ENCODE measurements at places on chromosomes 6 and 20.

- no peak for DNase-seq
Observed at GRCh38 chr6:96014846-96015517, 792 bp upstream of the FUT9 start.

- no peak for DNase-seq
Observed at GRCh38 chr6:122265755-122266154, 133.7 kb upstream of the HSF2 start.

- no peak for DNase-seq
Observed at GRCh38 chr6:28408076-28408802, 8.7 kb upstream of the ZSCAN12 start.

DNA sequence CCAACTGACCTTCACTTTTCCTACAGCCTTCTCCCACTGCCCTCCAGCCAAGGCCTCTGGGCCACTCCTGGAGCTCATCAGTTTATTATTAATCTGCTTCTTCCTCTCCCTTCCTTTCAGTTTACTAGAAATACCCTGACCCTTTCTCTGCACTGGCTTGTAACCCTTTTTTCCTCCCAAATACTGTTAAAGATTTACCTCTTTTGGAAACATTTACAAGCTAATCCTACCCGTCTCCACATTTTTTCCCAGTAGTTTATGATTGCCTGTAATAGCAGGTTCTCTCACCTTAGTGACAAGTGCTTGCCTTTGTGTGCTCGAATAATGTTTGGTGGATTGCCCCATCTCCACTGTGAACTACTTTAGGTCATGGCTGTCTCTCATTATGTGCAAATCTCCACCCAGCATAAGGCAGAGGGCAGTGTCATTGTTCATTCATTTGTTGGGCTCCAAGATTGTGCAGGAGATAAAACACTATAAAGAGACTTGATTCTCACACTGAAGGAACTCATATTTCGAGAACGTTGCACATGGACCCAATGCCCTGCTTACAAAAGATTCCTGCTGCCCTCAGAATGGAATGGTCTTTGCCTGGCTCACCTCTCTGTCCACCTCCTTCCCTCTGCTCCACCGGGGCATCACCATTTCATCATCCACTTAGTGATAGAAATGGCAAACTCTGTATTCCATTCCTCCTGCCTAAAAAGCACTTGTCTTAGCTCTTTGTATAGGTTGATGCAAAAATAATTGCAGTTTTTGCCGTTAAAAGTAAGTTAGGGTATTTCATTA, 491.1 kb downstream of the UTRN start:
- DNase-seq: no peak

- DNase-seq: no peak
Observed at GRCh38 chr20:20457392-20458126, 89.7 kb downstream of the INSM1 start.

DNA sequence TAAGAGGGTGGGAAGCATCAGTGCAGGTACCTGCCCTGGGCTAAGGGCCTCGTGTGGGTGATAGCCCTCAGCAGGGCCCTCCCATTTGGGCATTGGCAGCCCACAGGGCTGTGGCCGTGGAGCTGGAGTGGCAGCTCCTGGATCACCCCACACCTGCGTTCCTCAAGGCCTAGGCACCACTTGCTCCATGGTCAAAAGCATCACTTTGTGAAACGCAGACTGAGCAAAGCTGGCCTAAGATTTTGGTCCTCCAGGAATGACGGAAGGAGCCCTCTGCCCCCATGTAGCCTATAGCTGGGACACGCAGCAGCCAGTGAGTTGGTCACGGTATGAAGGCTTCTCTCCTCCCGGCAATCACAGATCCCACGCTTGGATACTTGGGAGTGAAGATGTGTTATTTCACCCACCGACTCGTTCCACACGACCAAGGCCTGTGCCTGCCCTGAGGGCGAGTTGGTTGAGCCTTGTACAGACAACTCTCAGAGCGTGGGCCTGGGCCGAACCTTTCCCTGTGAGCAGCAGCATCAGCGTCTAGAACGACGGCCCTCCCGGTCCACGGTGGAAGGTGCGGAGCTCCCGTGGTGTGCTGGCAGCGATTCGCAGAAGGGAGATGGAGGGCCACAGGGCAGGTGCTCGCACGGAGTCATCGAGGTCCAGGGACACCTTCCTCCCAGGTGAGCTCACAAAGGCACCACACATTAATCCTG, 39.7 kb downstream of the THBS2 start:
- DNase-seq: no peak
